HS-27A (cell line): ENCODE measurements at places on chromosomes 5 and 9.

- DNase-seq, result no peak
Observed at GRCh38 chr9:127828262-127829031, 25.8 kb downstream of the FPGS start.

- DNase-seq, result no peak
Observed at GRCh38 chr9:135827301-135827700, 80.0 kb downstream of the CAMSAP1 start.

GRCh38 chr9:23743036-23743435, 83.0 kb downstream of the ELAVL2 start:
- no peak for DNase-seq

DNA sequence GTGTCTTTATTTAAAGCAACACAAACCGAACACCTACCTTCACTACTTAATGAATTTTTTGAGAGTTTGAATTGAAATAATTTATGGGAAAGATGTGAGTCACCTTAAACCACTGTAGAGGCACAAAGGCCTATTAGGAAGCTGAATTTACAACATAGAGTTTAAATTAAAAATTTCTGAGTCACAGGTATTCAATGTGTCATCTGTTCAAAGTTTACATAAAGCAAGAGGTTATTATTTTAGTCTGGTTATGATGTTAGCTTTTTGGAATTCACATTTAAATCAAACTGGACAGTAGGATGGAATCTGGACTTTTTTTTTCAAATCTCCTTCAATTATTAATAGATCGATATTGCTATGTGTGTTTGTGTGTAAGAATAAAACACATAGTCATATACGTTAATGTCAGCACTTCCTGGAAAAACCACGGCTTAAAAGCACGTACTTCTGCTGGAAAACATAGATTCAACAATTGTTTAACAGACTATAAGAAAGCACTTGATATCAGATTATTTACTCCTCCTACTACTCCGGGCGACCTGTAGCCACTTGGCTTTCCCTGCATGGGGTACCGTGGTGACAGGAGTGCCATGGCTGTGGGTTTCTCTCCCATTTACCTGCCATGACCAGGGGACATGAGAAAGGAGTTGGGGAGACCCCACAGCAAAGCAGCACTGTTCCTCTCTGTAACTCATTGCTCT, 638.6 kb downstream of the SEMA5A start:
- DNase-seq, result peak; percentile 61

DNA sequence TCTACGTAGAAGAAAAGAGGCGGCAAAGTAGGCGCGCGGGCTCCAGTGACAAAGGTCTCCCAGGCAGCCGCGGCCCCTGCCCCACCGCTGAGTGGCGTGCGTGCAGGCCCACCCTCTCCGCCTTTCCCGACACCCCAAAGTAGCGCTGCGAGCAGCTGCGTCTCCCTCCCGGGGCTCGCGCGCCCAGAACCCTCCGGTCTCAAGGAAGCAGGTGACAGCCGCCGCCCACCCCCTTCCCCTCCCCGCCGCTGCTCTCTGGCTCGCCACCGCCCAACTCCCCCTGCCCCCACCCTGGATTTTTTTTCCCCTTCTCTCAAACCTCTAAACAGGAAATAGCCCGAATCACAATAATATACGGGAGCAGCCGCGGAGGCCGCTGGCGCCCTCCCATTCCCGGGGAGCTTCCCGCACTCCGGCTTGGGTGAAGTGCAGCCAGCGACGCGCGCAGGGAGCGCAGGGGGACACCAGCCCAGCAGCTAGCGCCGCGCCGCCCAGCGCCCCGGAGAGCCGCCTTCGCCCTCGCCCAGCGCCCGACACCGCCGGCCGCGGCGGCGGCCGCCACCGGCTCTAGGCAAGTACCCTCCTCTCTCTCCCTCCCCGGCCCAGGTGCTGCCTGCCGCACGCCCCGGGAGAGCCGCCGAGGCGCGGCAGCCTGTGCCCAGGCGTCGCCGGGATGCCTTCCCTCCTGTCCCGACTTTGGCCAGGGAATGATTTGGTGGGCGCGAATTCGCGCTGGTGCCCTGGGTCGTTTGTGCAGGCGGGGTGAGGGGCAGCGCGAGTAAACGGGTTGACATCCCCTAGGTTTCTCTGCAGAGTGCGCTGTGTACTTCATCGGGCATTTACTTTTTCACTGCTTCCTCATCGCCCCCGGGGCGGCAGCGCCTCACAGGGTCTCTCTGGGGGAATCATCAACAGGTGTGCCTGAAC, 52.7 kb upstream of the TJP2 start:
- DNase-seq, result no peak

DNA sequence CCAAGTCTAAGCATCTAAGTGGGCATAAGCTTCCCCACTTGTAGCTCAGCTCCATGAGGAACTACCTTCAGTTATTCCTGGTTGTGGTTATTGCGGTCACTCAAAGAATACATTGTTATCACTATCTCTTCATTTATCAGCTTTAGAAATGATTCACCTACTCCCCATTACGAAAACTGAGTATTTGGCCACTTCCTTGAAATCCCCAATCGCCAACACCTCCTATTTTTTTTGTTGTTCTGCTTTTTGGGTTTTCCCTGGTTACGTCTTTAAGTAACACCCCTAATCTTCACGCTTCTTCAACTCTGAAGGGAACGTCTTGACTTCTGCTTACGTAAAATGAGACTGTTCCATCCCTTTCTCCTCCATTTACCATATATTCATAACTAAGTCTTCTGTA, 20.7 kb downstream of the MAPK9 start:
- no peak for DNase-seq

DNA sequence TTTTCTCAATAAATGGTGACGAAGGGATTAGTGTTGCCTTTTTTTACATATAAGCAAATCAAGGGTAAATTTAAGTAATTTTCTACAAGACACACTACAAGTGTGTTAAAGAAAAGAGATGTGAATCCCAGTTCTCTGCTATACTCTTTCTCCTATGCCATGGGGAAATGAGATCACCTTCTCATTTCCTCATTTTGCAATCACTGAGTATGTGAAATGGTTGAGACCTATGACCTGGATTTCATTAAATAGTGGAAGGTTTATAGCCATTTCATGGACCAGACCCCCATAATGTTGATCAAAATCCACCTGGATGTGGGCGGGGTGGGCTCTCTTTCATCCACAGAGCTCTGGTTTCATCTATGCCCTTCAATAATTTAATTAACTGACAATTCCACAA, 66.9 kb upstream of the SLIT3 start:
- DNase-seq, result no peak

- no peak for DNase-seq
Observed at GRCh38 chr9:121654499-121655140, 3.2 kb downstream of the DAB2IP start.

GRCh38 chr9:93814077-93814956, 140.8 kb downstream of the BARX1 start:
- no peak for DNase-seq

DNA sequence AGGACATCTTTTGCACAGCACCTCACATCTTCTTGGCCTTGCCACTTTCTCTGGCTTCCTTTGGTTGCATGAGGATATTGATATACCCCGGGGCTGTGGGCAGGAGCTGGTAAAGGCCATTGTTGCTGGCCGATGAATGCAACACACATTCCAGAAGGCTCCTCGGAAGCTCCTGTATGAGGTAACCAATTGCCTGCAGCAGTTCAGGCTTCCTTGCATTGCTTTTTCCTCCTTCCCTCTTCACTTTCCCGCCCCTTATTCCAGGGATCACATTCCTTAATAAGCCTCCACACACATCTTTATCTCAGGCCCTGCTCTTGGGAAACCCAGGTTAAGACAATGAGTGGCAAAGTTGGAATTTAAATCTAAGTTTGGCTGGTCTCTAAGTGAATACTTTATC, 505.4 kb upstream of the CLINT1 start:
- no peak for DNase-seq

DNA sequence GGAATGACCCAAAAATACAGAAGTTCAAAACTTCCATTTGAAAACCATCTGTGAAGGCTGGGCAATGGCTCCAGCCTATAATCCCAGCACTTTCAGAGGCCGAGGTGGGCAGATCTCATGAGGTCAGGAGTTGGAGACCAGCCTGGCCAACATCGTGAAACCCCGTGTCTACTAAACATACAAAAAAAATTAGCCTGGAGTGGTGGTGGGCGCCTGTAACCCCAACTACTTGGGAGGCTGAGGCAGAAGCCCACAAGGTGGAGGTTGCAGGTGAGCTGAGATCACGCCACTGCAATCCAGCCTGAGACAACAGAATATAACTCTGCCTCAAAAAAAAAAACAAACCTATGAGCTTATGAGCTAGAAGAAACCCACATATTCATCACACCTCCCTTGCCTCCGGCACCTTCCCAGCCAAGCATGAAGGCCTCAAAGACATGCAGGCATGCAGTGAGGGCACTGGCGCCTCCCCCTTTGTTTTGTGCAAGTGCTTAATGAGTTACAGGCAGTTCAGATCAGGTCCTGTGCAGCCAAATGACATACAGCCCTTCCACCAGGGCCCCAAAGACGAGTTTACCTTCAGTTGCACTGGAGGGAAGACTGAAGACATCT, 9.9 kb downstream of the HNRNPH1 start:
- no peak for DNase-seq

DNA sequence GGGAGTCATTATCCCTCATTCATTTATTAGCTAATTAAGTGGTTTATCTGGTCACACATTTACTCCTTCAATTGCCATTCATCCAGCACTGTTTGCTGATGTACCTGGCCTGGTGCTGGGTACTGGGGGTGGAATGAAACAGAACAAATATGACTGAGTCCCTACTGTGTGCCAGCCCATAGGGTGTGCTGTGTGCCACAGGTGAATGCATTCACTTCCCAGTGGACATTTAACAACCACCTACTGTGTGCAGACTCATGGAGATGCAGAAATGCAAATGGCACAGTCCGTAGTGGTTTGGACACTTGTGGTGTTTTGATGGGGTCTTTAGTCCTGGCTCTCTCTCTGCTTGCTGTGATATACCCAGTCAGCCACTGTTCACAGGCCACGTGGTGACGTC, 10.5 kb downstream of the NEK6 start:
- DNase-seq, result no peak

- DNase-seq, result no peak
Observed at GRCh38 chr9:3299872-3300271, 225.9 kb downstream of the RFX3 start.

DNA sequence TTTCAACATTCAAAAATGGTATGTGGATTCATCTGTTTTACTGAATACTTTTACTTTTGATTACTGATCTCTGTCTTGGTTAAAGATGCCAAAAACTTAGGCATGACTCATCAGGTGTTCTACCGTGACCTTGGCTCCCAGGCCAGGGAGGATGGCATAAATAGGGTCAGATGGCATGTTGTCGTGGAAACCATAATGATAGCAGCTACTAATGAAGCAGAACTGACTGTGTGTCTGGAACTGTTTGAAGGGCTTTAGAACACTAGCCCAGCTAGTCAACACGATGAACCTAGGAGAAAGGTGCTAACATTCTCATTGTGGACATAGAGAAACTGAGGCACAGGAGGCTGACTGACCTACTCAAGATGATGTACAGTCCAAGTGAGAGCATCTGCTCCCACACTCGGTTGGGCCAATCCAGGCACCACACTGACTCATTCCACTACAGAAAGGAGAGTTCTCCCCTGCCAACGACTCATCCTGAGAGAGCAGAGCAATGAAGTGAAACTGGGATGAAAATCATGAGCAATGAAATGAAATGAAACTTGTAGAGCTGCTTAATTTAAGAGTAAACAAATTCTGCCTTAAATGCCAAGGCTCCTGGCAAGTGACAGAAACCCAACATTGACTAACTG, 116.0 kb downstream of the TENT4A start:
- DNase-seq, result no peak

DNA sequence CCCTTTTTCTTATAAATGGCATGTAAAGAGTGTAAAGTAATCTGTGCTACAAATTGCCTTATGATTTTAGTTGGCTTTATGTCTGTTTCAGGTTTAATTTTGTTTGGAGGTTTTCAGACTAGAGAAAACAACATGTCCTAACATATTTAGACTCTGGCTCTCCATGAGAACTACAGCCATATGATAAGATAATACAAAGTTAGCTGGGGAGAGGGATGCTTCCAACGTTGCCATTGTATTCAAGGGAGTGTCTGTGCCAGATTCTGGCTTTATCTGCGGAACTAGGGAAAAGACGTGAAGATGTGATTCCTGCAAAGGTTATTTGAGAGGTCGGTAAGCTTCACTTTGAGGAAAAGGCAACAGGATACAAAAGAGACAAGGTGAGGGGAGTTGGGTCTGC, 140.0 kb upstream of the OTULINL start:
- no peak for DNase-seq

- DNase-seq, result no peak
Observed at GRCh38 chr9:20409321-20410092, 212.8 kb downstream of the MLLT3 start.

DNA sequence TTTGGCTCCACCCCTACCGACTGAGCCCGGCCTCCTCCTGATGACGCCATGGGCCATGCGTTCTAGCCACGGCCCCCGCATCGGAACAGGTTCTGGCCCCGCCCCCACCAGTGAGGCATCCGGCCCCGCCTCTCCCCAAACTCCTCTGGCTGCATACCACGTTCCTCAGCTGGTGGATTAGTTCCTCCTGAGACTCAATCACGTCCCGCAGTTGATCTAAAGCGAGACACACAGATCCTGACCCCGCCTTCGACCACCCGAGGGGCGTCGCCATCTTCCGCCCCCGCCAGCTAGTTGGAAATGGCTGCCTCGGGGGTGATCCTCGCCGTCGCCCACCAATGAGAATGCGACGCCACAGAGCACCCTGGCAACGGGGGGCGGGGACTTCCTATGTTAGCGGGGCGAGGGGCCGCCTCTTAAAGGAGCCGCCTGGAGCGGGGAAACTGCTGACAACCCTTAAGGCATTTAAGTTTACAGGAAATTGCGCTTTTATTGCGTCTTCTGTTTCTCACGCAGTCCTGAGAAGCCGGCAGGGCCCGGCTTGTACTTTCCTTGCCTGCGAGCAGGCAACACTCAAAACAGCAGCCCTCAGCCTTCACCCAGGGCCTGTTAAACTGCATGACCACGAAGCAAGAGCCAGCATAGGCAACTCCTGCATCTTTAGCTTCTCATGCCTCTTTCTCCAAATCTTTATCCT, at the start of gene SPATA24:
SPATA24 (minus strand) TSS at position 303 of the 697 bp plus-strand sequence; CDS start at position 274, 29 bp downstream.
- peak; percentile 73 for DNase-seq

- DNase-seq, result no peak
Observed at GRCh38 chr5:180470361-180470760, 23.8 kb upstream of the CNOT6 start.

GRCh38 chr5:121006217-121006616, 542.1 kb downstream of the PRR16 start:
- DNase-seq, result no peak

GRCh38 chr9:117523531-117524153, 108.8 kb upstream of the ASTN2 start:
- no peak for DNase-seq

- no peak for DNase-seq
Observed at GRCh38 chr5:27706832-27707231, 668.4 kb upstream of the CDH9 start.

GRCh38 chr5:66986009-66986408, 210.6 kb downstream of the CD180 start:
- no peak for DNase-seq
